IMR-90 (cell line): ENCODE measurements at places on chromosomes 3 and 15. TPM values are rescaled to one million over a fixed set of nuclear protein-coding genes. Genes with fewer than 3 reads are reported as not detected.

MYH15 gene
- total RNA-seq, result 0.28 and 0.36 TPM in 2 replicates

P3H2 gene
- total RNA-seq, result 54.7 and 74.4 TPM in 2 replicates

VPS8 gene
- 52.5 and 56.1 TPM in 2 replicates for total RNA-seq

GUCA1C gene
- not detected in 2 replicates for total RNA-seq

ZIC1 gene
- total RNA-seq, result not detected in 2 replicates

NTRK3 gene
- under 0.01 TPM in 2 replicates for total RNA-seq

CFAP161 gene
- total RNA-seq, result not detected in 2 replicates

CPLX3 gene
- total RNA-seq, result not detected in 2 replicates

GMPS gene
- total RNA-seq, result 52.5 and 108 TPM in 2 replicates

FBXL22 gene
- 0.28 and 0.36 TPM in 2 replicates for total RNA-seq

PFN2 gene
- 256 and 342 TPM in 2 replicates for total RNA-seq

BLM gene
- total RNA-seq, result 6.5 and 7.2 TPM in 2 replicates

CXCR6 gene
- total RNA-seq, result under 0.01 TPM in 1 of 2 replicates, not detected in the other

CCR9 gene
- total RNA-seq, result not detected in 2 replicates

GPX1 gene
- total RNA-seq, result 126 and 128 TPM in 2 replicates

DNA sequence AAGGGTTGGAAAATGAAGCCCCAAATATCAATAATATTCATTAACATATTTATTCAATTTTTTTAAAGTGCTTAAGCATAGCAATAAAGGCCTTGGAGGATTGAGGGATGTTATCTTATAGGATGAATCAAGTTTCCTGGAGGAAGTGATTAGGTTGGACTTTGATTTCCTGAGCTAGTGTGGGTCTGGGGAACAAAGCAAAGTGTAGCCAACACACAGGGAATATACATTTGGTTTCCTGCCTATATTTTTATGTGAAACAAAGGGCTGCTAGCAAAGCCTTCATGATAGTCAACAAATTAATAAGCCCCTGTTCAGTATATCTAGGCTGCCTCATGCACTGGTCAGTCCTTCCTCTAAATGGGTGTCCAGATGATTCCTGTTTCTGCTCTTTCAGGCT is 261.1 kb upstream of the IL12A start:
- DNase-seq, result no peak

- DNase-seq, result no peak
Observed at GRCh38 chr15:82680200-82681102, 29.2 kb downstream of the AP3B2 start.

GRCh38 chr3:156098437-156099035 is 21.8 kb upstream of the KCNAB1 start:
- DNase-seq, result no peak

GRCh38 chr15:33500432-33501195 is 189.8 kb downstream of the RYR3 start:
- DNase-seq, result no peak

DNA sequence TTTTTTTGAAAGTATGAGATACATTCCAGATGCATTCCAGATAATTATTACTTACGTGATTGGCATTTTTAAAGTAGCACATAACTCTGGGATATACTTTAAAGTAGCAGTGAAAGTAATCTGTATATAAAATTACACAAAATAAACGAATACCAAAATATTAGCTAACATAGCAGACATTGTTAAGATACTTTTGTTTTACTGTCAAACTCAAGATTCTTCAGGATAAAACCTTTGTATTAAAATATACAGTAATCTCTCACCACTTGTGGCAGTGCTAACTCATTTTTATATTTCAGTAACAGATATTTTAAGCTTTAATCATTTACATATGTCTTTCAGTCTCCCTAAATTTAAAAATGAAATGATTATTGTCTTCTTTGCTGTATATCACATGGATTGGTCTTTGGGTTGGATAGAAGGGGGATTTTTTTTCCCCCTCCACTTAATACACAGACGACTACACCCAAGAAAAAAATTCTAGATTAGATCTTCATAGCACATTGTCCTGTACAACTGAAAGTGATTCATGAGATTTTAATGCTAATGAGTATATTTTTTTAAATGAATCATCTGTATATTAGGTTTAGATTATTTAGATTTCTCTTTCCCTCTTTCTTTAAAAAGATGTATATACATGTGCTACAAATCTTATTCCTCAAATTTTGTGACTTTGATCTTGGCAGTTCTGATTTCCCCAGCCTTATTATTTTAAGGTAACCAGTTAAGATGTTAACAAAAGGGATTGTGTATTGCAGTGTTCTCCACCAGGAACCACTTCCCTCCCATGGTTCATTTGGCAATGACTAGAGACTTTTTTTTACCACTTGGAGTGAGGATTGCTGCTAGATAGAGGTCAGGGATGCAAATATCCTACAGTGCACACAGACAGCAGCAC is 24.5 kb upstream of the EBLN2 start:
- DNase-seq, result peak; percentile 41

DNA sequence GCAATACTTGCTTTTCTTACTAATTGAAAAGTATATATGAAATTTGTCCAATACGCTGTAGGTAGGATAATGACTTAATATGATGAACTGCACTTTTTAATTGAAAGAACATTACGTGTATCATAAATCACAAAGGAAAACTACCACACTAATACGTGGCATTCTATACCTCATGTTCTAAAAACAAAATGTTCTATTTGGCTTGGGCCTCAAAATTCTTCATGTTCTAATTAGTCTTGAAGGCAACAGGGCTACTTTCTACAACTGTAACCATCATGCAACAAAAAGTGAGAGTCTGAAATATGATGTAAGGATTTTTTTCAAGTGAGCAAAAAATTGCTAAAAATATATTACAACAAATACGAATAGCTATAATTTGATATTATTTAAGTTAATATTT is 19.8 kb downstream of the THRB start:
- no peak for DNase-seq

DNA sequence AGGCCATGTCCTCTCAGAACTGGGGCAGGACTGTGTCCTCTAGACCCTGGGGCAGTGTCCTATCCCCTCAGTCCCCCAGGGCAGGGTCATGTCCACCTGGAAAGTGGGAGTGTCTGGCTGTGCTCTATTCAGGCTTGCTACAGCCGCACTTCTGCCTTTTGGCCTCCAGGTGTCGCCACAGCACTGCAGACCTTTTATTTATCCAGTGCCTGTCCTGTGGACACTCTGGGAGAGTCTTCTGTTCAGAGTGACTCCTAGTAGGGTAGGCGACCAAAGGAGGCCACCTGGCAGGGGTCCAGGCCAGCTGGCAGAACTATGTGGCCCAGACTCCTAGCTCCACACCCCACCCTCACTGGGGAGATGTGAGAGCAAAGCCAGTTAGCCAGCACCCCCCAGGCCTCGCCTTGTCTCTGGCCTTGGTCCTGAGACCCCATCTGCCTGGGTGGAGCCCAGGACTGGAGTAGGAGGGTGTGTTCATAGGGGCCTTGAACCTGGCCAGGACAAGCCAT is 3.9 kb downstream of the TMIE start:
- peak; percentile 59 for DNase-seq

- DNase-seq, result peak; percentile 80
Observed at GRCh38 chr3:177776661-177777101, 579.4 kb upstream of the TBL1XR1 start.

DNA sequence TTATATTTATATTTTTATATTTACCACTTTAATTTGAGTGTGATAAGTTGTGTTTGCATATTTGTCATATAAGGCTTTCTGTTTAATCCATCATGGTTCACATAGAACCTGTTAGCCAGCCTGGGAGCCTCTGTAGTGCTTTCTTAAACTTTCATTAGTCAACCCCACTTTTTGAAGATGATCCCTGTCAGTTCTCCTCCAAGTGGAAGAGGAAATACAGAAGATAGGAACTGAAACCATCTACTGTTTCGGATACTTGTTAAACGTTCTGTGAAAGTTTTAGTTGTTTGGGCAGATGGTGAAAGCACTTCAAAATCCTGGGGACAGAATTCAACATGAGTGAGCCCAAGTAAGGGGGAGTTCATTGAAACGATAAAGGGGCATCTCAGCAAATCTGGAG is 4.6 kb upstream of the SAMMSON start:
- DNase-seq, result no peak

DNA sequence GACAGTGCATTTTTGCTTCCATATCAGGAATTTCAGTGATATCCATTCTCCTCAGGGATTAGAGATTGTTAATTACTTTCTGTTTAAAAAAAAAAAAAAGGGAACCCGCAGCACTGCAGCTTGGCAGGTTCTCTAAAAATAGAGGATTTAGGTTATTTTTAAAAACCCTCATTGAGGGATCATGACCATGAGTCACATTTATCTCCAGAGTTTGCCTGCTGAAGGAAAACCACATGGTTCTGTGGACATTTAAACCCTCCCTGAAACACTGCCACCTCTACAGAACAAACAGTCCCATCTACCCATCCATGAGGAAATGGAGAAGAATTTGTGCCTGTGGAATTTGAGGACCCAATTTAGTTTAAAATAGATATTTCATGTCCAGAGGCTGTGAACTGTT is 66.2 kb upstream of the UBE2E1 start:
- peak; percentile 73 for DNase-seq

- DNase-seq, result no peak
Observed at GRCh38 chr3:193237030-193237429, 4.0 kb upstream of the PLAAT1 start.

- peak; percentile 35 for DNase-seq
Observed at GRCh38 chr3:52827441-52827840, 3.0 kb downstream of the ITIH4 start.

- peak; percentile 79 for DNase-seq
Observed at GRCh38 chr3:129211772-129212171, 28.1 kb upstream of the CNBP start.

GRCh38 chr3:140914384-140914945 is 27.2 kb upstream of the SLC25A36 start:
- no peak for DNase-seq

DNA sequence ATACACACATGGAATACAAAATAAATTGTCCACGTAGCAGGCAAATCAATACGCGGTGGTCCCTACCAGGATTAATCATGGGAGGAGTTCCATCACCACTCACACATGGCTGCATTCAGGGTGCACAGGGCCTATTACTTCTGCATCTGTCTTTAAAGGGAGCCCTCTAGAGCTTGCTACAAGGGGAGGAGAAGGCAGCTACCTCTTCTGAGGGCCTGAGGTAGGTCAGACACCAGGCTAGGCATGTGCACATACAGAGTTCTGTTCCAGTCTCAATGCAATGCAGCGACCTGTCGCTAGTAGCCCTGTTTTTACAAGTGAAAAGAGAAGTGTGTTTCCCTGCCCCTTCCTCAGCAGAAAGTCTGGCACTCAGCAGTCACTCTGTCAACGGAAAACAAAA is 102.7 kb downstream of the ROBO2 start:
- no peak for DNase-seq

- DNase-seq, result no peak
Observed at GRCh38 chr15:93034512-93034911, 54.5 kb downstream of the RGMA start.

GRCh38 chr3:115651599-115651998 is 28.3 kb downstream of the GAP43 start:
- DNase-seq, result no peak

DNA sequence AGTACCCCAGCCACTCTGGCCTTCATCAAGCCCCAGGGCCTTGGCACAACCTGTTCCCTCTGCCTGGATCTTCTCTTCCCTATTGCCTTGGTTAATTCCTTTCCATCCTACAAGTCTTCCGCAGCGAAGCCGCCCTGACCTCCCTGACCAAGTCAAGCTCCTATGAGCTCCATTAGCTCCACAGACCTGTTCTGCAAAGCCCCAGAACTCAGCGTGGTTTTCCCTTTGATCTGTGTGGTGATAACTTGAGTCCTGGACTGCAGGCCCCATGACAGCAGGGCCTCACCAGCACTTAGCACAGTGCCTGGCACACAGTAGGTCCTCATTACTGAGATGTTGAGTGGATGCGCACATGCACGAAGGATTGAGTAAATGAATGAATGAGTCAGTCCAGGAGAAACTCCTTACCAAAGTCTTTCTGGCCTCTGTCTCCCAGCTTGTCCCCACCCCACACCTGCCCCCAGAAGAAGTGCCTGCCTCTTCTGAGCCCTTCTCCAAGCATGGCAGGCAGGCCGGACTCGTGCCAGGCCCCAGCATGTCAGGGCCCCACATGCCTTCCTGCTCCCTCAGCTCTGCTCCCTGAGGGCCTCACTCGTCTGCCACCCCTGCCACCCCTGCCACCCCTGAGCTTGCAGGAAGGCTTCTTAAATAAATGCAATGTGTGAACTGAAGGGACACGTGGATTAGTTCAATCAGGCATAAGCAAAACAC is 6.3 kb downstream of the ANPEP start:
- no peak for DNase-seq

DNA sequence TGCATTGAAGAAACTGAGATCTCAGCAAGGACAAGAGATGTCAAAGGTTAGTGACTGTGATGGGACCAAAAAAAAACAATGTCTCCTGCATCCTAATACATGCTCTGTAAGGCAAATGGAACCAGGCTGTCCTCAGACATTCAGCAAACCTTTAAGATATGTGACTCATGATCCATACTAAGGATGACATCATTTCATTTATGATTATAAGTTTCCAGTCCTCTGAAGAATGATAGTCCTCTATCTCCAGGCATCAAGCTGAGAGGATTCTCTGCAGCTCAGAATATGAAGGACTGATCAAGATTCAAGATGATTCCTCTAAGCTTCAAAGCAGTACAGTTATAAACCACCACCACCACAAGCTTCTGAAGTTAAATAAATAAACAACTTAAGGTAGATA is 47.6 kb downstream of the SSR3 start:
- peak; percentile 31 for DNase-seq
